CD4-positive, CD25-positive, alpha-beta regulatory T cell (primary cell): ENCODE measurements at places on chromosomes 16 and 17. TPM values are rescaled to one million over a fixed set of nuclear protein-coding genes. Genes with fewer than 3 reads are reported as not detected.

UMOD gene
- not detected for polyA plus RNA-seq

TEX14 gene
- polyA plus RNA-seq, result not detected

GP2 gene
- polyA plus RNA-seq, result not detected

GINS2 gene
- 4.7 TPM for polyA plus RNA-seq

ITGB4 gene
- polyA plus RNA-seq, result not detected

TUBB3 gene
- polyA plus RNA-seq, result not detected

CCL1 gene
- polyA plus RNA-seq, result not detected

ABCA9 gene
- polyA plus RNA-seq, result not detected

HP gene
- not detected for polyA plus RNA-seq

TPPP3 gene
- not detected for polyA plus RNA-seq

CTRB1 gene
- polyA plus RNA-seq, result not detected

GEMIN4 gene
- polyA plus RNA-seq, result 15.7 TPM

DDX28 gene
- polyA plus RNA-seq, result 68.2 TPM

MT4 gene
- polyA plus RNA-seq, result not detected

CIITA gene
- 2.7 TPM for polyA plus RNA-seq

TBC1D3C gene
- polyA plus RNA-seq, result not detected

SLFN13 gene
- 4.9 TPM for polyA plus RNA-seq

VAC14 gene
- polyA plus RNA-seq, result 33.6 TPM

THOC6 gene
- polyA plus RNA-seq, result 49.2 TPM

KRT39 gene
- polyA plus RNA-seq, result not detected

BEAN1 gene
- polyA plus RNA-seq, result 0.07 TPM

IL17C gene
- not detected for polyA plus RNA-seq

TMEM114 gene
- not detected for polyA plus RNA-seq

SLC16A5 gene
- polyA plus RNA-seq, result 2.6 TPM

HIGD1B gene
- polyA plus RNA-seq, result not detected

AIPL1 gene
- polyA plus RNA-seq, result not detected

SOST gene
- not detected for polyA plus RNA-seq

RTN4RL1 gene
- not detected for polyA plus RNA-seq

OR2C1 gene
- polyA plus RNA-seq, result 0.30 TPM

PHLPP2 gene
- polyA plus RNA-seq, result 2.6 TPM

DNAAF8 gene
- not detected for polyA plus RNA-seq

SHCBP1 gene
- 1.1 TPM for polyA plus RNA-seq
